ENCODE measurements at places on chromosomes 5 and 9.

- DNase-seq, result no peak
Measured at GRCh38 chr5:108115673-108116072, 266.2 kb downstream of the FBXL17 start.

GRCh38 chr9:89256642-89257041, 54.4 kb upstream of the CKS2 start:
- no peak for DNase-seq

DNA sequence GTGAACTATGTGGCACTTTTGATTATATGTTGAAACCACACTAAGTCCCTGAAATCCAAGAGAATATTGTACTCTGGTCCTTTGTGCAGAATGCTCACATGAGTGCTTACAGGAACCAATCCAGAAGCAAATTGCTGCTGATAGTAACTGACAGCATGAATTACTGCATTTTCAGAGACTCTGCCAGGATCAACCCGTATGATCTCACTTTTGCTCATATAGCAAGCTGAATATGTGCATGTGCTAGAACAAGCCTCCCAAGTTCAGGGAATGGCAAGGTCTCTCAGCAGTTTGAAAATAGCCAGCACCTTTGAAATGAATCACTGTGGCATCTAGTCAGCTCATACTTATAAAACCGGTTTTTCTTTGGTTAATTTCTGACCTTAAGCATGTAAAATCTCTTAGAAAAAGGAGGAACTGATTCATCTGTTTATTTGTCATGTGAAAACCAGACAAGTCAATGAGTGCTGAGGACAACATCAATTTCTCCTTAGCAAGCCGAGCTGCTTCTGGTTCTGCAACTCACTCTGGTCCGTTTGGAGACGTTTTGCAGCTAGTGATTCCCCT, 215.7 kb upstream of the ELL2 start:
- DNase-seq, result peak; percentile 78

DNA sequence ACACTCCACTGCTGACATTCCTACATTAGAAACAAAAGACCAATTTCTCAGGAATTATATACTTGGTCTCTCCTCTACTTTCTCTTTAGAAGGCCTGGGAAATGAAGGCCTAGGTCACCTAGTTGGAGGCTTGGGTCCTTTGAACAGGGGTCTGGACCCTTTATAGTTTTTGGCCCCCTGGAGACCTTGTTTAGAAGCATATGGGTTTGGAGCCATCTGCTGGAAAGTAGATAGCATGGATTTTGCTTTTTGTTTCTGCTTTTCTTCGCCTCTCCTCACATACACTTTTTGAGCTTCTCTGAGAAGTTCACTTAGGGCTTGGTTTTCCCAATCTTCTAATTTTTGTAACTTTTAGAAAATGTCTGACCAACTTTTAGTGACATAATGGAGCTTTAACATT, 67.1 kb upstream of the CDK20 start:
- DNase-seq, result peak; percentile 30

GRCh38 chr5:62509806-62510205, 68.8 kb upstream of the LRRC70 start:
- no peak for DNase-seq

DNA sequence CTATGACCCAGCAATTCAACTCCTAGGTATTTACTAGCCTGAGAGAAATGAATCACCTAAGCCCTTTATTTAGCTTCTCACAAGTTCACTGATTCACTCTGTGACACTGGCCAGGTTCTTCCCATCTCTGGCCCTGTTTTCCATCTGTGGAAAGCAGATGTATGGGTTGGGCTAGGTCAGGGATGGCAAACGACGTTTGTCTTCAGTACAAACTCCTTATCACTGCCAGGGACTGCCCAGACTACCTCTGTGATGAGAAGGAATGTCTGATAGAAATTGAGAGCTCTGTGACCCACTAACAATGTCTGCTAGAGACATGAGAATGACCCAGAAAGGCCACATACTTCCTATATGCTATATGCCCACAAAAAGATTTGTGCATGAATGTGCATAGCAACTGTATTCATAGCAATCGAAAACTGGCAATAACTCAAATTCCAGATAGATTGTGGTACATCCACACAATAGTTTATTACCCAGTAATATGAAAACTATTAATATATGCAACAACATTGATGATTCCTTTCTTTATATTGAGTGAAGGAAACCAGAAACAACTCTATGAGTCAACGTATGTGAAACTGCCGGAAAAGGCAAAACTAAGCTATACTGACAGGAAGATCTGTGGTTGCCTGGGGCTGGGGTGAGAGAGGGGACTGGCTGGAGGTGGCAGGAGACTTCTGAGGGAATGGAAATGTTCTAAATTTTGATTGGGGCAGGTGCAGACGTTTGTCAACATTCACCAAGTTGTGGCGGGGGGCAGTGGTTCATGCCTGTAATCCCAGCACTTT, 32.0 kb upstream of the ADAM19 start:
- peak; percentile 73 for DNase-seq

GRCh38 chr5:36397901-36398536, 96.3 kb upstream of the RANBP3L start:
- DNase-seq, result peak; percentile 86

GRCh38 chr5:133818031-133818431, 150.4 kb downstream of the C5orf15 start:
- DNase-seq, result no peak

Measured in fibroblast of villous mesenchyme (primary cell).